ENCODE measurements at places on chromosomes 1 and 21.

GRCh38 chr21:25983745-25984144 is 186.8 kb downstream of the APP start:
- no peak for DNase-seq

GRCh38 chr1:56453417-56454078 is 125.8 kb downstream of the PLPP3 start:
- no peak for DNase-seq

DNA sequence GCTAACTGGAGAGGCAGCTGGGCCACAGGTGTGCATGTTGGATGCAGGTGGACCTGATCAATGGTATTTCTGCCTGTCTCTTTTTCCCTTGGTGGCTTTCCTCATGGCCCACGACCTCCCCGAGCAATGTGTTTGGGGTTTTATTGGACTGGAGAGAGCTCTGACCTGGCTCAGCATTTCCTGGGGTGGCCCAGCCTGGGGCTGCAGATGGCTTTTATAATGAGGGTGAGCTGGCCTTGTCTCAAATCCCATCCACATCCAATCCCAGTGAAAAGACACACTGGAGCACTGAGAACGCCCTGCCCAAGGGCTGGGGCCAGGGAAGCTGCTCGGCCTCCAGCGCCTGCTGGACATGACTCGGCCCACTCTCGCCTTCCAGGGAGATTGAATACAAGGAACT is 44.1 kb downstream of the SIM2 start:
- DNase-seq: no peak

GRCh38 chr21:45351526-45352275 is 53.3 kb upstream of the COL18A1 start:
- DNase-seq: no peak

GRCh38 chr1:112061056-112061455 is 71.6 kb upstream of the KCND3 start:
- no peak for DNase-seq

DNA sequence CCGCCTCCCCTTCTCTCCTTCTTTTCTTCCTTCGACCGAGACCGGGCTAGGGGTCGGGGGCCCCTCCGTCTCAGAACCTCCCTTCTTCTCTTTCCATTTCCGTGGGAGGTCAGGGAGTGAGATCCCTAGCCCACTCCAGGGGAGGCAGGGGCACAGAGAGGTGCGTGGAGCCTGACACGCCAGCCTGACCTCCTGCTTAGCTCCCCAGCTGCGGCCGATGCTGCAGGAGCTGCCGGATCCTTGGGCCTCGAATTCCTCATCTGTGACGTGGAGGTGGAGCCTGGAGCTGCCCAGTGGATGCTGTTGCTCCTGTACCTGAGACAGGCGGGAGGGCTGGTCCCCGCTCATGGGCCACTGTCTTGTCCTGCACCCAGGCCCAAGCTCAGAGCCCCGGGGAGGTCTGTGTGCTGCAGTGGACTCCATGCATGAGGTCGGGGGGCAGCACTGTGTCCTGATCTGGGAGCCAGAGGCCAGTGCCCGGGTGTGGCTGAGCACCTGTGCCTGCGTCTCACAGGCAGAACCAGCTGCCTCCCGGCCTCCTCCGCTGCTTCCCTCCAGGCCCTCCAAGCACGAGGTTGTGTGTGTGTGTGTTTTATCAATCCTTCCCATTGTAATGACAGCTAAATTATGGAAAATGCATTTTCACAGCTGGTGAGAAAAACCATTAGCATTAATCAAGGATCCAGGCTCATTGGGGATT is 55.3 kb upstream of the TTC34 start:
- no peak for DNase-seq

DNA sequence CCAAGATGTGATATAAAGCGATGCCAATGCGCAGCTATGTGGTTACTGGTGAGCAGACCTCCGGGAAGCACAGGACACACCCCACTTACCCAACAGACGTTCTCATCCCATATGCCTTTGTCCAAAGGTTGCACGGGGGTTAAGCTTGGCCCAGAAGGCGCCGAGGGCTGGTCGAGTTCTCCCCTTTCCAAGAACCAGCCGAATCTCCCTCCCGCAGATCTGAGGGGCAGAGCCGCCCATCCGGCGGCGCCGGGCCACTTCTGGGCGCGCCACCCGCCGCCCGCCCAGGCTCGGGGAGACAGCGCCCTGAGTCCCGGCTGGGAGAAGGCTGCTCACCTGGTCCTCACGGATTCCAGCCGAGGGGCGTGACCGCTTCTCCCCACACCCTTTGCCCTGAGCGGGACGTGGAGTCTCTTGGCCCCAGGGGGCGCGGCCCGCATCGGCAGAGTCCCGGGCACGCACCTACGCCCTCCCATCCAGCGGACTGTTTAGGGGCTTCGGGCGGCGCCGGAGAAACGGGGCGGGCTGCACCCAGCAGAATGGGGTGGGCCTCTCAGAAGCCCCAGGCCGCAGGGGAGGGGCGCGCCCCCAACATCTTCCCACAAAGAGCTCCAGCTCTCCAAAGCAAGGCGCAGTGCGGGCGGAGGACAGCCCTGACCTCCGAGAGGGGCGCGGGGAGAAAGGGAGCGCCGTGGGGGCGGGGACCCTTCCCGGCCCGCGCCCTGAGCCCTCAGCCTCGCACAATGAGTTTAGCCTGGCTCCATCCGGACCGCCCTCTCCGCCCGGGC is 615 bp downstream of the GPR161 start:
- no peak for DNase-seq

- no peak for DNase-seq
These were observed 30.2 kb downstream of the SRRM1 start for GRCh38 chr1:24673341-24673740.

DNA sequence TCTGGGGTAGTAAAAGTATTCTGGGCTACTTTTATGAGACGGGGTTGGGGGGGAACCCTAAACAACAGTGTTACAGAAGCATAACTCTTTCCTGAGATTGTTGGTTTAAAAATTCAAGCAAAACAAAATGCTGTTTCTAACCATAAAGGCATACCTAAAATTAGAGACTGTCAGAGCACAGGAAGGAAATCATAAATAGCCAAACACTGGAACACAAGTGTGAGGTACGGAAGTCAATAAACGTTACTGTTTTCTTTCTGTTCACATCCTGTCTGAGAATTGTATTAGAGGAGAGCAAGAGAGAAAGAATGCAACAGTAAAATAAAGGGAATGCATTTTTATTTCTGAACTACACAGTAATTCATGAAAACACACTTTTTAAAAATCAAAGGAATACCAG is 42.8 kb upstream of the IL12RB2 start:
- no peak for DNase-seq

DNA sequence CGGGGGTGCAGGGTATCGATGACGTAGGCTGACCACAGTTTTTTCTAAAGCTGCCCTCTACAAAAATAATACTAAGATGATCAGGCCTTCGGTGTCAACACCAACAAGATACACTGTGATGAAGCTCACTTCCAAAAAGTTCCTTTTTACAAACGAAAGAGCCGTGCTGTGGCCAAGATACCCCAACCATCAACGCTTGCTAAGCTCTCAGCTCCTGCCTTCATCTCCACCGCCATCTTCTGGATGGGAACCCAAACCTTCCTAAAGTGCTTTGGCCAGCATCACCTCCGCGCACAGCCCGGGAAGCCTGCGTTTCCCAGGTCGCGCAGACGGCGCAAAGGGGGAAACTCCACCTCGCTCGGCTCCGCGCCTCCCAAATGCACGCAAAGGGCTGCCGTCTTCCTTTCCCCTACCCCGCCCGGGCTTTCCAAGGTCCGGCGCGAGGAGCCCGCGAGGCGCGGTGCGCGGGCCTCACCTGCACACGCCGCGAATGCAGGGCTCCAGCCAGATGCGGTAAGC is 541 bp downstream of the USP48 start:
- DNase-seq: no peak

GRCh38 chr1:160429702-160430535 is 29.6 kb downstream of the VANGL2 start:
- DNase-seq: no peak

DNA sequence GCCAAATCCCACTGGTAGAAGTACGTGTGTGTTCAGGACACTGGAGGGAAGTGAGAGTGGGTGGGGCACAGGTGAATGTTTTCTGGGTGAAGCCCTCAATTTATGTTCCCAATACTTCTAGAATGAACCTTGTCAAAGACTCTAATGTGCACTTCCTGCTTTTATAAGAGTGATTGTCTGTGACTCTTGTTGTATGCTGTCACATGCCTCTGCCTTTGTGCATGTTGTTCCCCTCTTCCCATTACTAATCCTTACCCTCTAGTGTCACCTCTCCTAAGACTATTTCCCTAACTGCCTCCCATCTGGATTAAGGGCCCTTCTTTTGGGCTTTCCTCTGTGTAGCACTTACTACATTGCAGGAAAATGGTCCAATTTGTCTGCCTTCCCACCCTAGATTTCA is 2.5 kb upstream of the LINGO4 start:
- no peak for DNase-seq
